ENCODE measurements at places on chromosomes 6 and 20.

DNA sequence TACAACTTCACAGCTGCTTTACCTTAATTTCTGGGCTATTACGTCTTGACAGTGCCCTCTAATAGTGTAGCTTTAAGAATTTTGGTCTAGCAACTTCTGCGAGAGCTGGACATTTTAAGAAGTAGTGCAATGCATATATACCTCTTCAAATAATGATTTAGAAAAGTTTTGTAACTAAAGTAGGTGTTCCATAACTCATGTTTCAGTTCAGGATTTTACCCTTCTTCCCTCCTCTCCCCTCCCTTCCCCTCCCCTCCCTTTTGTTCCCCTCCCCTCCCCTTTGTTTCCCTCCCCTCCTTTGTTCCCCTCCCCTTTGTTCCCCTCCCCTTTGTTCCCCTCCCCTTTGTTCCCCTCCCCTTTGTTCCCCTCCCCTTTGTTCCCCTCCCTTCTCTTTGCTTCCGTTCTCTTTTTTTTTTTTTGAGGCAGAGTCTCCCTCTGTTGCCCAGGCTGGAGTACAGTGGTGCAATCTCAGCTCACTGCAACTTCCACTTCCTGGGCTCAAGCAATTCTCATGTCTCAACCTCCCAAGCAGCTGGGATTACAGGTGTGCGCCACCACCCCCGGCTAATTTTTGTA, 28.8 kb upstream of the TRAM2 start:
- DNase-seq: no peak

- DNase-seq: no peak
These were observed 2.6 kb upstream of the ZBP1 start for GRCh38 chr20:57622579-57623381.

- peak; percentile 40 for DNase-seq
These were observed 315 bp upstream of the PDE10A start for GRCh38 chr6:165663377-165663735.

- DNase-seq: no peak
These were observed 61.8 kb downstream of the ANKS1A start for GRCh38 chr6:34950849-34951248.

GRCh38 chr6:34967461-34967860, 78.4 kb downstream of the ANKS1A start:
- DNase-seq: no peak

DNA sequence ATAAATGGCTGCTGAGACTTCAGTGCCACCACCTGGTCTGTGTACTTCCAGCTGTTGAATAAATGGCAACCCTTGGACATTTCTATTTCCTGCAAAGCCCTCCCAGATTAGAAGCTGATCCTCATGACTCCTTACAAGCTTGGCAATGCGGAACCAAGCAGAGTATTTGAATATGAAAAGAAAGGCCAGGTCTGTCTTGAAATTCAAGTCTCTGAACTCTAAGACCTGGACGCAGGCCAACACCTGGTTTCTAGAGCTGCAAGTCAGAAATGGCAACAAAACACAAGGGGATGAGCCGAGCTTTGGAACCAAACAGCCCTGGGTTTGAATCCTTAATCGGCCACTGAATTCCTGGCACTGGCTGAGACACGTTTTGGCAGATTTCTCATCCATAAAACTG, 353.4 kb downstream of the PTPRT start:
- no peak for DNase-seq

DNA sequence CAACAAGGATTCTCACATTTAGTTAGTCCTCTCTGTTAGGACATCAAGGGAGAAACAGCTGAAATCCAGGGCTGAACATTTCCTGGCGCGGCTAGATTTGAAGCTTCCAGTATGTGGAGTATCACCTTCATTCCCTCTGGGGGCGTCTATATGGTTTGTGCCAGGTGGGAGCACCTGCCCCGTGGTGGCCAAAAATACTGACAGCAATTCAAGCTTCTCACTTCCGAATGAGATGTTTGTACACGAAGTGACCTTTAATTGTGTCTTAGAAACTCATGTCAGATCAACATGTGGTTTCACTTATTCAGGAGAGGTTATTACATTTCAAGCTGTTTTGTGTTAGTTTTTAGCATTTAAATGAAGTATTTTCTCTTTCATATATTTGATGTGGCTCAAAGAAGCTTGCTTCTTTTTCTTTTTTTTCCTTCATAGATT, 67.3 kb upstream of the ZNF217 start:
- no peak for DNase-seq

Measured in adrenal gland (tissue), 19 donors.